ENCODE measurements at places on chromosomes 2 and 18. TPM values are rescaled to one million over a fixed set of nuclear protein-coding genes. Genes with fewer than 3 reads are reported as not detected.

The ANO7 gene
- 0.50 TPM for polyA plus RNA-seq

GRCh38 chr18:48676756-48677368 is 138.0 kb downstream of the CTIF start:
- no peak for DNase-seq

DNA sequence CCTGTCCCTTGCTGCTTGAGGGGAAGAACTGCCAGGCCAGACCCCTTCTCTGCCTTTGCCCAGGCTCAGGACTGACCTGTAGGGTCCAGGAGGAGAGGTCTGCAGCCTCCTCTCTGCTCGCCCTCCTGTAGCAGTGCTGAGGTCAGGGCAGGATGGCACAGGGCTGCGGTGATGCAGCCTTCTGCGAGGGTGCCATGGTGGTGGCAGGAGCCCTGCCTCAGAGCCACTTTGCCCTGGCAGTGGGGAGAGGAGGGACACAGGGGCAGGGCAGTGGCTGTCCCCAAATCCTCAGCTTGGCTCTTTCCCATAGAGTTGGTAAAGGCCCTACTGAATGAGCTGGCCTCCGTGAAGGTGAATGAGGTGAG is 884 bp downstream of the PROM2 start:
- DNase-seq, result no peak

The CFAP221 gene
- polyA plus RNA-seq, result 0.12 TPM

The MGAT4A gene
- not detected for polyA plus RNA-seq

- no peak for DNase-seq
Measured at GRCh38 chr18:42936289-42936688, 179.2 kb downstream of the RIT2 start.

DNA sequence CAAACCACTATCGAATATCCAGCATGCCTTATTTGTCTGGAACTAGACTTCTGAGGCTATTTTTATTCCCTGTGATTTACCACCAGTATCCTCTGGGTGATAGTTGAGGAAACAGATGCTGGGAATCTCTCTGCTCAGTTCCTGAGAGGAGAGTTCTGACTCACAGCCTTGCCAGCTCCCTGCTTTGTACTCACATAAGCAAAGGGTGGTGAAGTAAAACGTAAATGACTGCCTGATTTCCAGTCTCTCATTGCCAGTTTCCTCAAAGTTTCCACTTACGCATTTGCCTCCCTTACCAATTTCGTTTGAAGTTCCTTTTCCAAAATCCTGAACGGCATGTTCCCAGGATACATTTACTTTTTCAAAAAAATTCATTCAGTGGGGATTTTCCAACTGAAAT is 69.2 kb upstream of the HNRNPA3 start:
- DNase-seq, result no peak

GRCh38 chr2:168192839-168193616 is 54.4 kb downstream of the STK39 start:
- DNase-seq, result no peak

DNA sequence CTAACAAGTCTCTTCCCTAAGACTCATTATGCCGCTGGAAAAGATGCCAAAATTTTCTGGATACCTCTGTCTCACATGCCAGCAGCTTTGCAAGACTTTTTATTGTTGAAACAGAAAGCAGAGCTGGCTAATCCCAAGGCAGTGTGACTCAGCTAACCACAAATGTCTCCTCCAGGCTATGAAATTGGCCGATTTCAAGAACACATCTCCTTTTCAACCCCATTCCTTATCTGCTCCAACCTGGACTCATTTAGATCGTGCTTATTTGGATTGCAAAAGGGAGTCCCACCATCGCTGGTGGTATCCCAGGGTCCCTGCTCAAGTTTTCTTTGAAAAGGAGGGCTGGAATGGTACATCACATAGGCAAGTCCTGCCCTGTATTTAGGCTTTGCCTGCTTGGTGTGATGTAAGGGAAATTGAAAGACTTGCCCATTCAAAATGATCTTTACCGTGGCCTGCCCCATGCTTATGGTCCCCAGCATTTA is 26.3 kb downstream of the DHRS9 start:
- peak; percentile 64 for DNase-seq

The CYTIP gene
- polyA plus RNA-seq, result not detected

The UCN gene
- polyA plus RNA-seq, result 0.34 TPM

The ALLC gene
- not detected for polyA plus RNA-seq

DNA sequence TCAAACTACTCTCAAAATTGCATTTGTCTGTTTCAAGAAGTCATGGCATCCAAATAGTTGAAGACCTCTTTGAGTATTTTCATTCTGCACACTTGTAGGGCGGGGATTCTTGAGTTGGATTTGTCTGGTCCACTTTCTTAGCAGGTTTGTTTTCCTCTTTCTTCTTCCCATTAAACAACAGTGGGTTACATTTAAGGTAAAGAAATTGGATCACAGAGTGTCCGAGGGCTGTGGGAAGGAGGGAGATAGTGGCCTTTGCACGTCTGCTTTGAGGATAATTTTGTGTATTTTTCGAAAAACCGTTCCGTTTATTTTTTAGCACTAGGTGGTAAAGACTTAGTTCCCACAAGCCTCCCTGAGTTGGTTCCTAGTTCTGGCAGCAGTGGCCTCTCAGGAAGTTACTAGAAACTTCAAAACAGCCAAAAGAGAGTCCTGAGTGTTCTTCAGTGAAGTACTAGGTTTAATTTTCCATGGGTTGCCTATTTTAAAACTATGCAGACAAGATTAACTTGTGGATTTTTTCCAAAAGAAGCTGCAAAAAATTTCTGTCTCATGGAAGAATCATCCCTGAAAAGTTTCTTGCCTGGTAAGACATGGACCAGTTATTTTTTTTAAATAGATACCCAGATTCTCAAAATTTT is 107.9 kb downstream of the CDC42EP3 start:
- DNase-seq, result no peak

The IL37 gene
- not detected for polyA plus RNA-seq

DNA sequence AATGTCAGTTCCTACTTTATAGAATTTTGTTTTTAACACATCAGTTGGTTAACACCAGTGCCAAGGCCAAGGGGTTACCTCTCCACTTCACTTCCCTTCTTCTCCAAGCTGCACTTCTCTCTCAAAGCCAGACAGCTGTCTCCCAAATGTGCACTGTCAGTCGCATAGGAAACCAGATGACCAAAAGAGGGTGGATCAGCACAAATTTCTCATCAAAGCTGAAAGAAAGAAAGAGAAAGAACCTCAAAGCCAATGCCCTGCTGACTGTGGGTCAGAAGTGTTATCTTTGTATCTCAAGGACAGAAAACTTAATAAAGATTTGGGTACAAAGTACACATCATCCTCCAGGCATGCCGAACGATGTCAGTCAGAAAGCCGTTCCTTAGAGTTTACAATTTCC is 32.2 kb downstream of the SPATS2L start:
- no peak for DNase-seq

The SPDYA gene
- 0.10 TPM for polyA plus RNA-seq

The EML6 gene
- polyA plus RNA-seq, result 0.36 TPM

GRCh38 chr18:12741351-12741750 is 38.5 kb downstream of the PSMG2 start:
- no peak for DNase-seq

The VWA3B gene
- polyA plus RNA-seq, result not detected

GRCh38 chr2:187446711-187447110 is 1.3 kb downstream of the CALCRL start:
- DNase-seq, result no peak

DNA sequence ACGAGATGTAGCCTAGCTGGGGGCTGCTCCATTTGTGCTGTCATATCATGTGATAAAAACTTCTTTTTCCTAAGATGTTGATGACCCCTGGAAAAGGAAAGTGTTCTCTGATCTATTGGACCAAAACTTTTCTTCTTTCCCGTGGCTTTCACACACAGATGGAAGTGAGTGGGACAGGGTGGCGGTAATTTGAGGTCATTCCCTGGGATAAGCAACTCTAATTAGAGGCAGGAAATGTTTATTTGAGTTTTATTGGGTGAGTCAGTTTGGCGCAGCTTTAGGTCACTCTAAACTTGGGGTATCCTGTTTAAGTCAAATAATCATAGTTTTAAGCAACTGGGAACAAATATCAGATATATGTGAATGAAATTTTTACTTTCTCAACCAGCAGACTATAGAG is 221.0 kb upstream of the EPAS1 start:
- DNase-seq, result peak; percentile 62

DNA sequence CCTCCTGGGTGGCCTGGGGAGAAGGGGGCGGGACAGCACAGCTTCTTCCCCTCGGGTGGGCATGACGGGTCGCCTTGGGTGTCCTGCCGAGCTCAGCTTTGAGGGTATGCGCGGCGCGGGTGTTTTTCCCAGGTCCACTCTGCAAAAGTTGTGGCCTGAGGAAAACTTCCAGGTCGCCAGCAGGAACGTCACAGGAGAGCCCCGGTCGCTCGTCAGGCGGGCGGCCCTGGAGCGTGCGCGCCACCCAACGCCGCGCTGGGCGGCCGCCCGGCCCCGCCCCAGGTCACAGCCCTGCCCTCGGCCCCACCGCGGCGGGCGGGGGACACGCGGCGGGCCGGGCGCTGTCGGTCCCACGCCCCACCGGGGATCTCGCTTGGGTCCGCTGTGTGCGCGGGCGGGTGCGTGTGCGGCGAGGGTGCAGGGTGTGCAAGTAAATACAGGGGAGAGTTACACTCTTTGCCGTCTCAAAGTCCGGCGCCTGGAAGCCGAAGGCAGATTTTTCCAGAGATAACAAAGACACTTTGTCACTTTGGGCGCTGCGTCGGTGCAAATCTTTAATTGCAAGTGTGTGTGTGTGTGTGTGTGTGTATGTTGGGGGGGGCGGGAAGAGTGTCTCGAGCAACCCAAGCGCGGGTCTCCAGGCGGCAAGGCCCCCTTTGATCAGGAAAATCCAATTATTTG is 616 bp upstream of the SP5 start:
- DNase-seq, result no peak

GRCh38 chr18:24014986-24015638 is 558 bp downstream of the TTC39C start:
- peak; percentile 92 for DNase-seq

The POTEC gene
- polyA plus RNA-seq, result not detected
